Neural progenitor cell (in vitro differentiated cells): ENCODE measurements at places on chromosomes 5 and 9. TPM values are rescaled to one million over a fixed set of nuclear protein-coding genes. Genes with fewer than 3 reads are reported as not detected.

The KCNV2 gene
- total RNA-seq = not detected in 2 replicates

The PTGDS gene
- not detected in 2 replicates for total RNA-seq

The RGS14 gene
- total RNA-seq = 3.2 and 19.0 TPM in 2 replicates

The PHF24 gene
- total RNA-seq = 0.71 and 1.8 TPM in 2 replicates

The RNF180 gene
- total RNA-seq = 5.5 and 7.0 TPM in 2 replicates

- no peaks in the 10 kb centered on the region for H3K36me3 ChIP-seq
- H3K4me1 ChIP-seq = peaks cover 34% of the 10 kb centered on the region
- no peak for DNase-seq
Observed at GRCh38 chr9:137315581-137316011, 13.5 kb upstream of the NRARP start.

DNA sequence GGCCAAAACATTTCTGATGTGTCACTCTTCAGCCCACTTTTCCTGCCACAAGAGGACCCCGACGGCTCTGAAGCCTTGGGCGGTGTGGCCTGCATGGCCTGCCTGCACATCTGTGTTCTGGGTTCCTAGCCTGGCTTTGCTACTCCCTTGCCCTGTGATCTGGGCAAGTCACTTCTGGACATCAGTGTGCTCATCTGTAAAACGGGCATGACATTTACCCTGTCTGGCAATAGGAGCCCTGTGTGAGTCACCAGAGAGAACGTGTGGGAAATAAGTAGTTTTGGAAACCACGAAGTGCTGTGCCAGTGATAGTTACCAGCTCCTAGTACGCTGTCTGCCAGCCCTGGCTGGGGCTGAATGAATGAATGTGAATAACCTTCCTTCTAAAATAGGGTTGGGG lies 90.8 kb downstream of the MACROH2A1 start:
- H3K27me3 ChIP-seq = peaks cover 12% of the 10 kb centered on the region
- no peak overlapping the region for H3K4me3 ChIP-seq
- DNase-seq = no peak
- peaks cover 18% of the 10 kb centered on the region for H3K4me1 ChIP-seq

- H3K27ac ChIP-seq = no peak overlapping the region
- DNase-seq = no peak
- peaks cover 7% of the 10 kb centered on the region for H3K4me1 ChIP-seq
- no peaks in the 10 kb centered on the region for H3K36me3 ChIP-seq
Observed at GRCh38 chr9:137321726-137322361, 19.8 kb upstream of the NRARP start.

DNA sequence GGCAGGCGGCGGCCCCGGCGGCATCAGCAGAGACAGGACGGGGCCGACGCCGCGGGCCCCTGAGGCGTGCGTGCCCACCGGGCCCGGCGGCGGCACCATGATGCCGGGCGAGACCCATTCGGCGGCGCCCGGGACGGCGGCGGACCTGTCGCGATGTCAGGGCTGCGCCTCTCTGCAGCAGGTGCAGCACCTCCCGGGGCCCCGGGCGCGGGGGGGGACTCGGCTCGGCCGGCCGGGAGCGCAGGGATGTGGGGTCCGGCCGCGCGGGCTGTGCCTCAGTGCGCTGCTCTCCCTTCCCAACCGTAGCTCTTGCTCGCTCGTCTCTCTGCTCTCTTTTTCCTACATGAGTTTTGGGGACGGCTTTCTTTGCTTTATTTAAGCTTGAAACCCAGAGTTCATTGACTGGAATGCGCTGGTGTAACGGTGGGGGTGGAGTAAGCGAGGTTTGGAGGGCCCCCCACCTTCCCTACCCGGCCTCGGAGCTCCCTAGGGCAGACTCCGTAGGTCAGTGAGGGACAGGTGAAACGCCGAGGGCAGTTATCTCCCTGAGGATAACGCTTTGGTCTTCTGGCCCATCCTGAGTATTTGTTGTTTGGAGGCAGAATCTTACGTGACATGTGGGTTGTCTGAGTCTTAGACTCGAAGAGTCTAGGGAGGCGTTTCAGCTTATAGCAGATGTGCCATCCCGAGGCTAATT lies 490 bp downstream of the ICE1 start:
- no peaks in the 10 kb centered on the region for H3K27me3 ChIP-seq
- DNase-seq = no peak
- H3K4me1 ChIP-seq = peaks cover 19% of the 10 kb centered on the region

DNA sequence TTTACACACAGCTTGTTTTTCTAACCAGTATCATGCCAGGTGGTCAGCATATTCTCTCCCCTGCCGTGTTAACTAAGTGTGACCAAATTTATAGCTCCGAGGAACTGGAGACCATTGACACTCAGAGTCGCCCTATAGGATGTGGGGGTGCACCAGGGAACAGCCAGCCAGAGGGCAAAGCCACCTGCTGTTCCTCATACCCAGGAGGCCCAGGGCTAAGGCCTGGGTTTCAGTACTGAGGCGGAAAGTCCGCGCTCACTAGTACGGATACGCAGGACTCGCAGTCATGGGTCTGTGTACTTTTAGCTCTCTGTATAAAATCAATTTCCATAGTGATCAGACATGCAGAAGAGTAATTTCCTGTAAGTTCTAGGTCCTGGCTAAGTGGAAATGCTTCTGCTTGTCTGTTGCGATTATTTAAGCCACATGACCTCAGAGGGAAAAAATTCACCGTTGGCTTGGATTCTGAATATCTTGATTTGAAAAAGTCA lies 247.0 kb downstream of the AOPEP start:
- H3K4me1 ChIP-seq = peaks cover 51% of the 10 kb centered on the region
- no peaks in the 10 kb centered on the region for H3K27me3 ChIP-seq

- DNase-seq = no peak
- H3K4me3 ChIP-seq = no peak overlapping the region
- no peak overlapping the region for H3K27ac ChIP-seq
- no peaks in the 10 kb centered on the region for H3K36me3 ChIP-seq
Observed at GRCh38 chr9:135442075-135442474, 37.5 kb upstream of the PPP1R26 start.

DNA sequence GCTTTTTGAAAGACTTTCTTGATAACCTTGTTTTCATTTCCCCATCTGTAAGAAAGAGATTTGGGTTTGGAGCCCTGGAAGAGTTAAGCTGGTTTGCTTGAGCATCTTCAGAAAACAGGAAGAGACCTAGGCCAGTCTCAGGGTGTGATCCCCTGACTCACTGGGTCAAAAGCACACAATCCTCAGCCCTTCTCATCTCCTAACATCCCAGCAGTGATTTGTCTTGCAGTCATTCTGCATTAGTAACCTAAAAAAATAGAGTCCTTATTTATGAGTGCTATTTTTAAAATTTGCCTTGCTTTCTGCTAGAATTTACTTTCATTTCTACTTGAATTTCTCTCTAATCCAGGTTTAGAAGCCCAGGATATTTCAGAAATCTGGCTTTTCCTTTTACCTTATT lies 16.4 kb upstream of the ARSB start:
- no peaks in the 10 kb centered on the region for H3K27me3 ChIP-seq
- DNase-seq = no peak
- H3K27ac ChIP-seq = no peak overlapping the region

DNA sequence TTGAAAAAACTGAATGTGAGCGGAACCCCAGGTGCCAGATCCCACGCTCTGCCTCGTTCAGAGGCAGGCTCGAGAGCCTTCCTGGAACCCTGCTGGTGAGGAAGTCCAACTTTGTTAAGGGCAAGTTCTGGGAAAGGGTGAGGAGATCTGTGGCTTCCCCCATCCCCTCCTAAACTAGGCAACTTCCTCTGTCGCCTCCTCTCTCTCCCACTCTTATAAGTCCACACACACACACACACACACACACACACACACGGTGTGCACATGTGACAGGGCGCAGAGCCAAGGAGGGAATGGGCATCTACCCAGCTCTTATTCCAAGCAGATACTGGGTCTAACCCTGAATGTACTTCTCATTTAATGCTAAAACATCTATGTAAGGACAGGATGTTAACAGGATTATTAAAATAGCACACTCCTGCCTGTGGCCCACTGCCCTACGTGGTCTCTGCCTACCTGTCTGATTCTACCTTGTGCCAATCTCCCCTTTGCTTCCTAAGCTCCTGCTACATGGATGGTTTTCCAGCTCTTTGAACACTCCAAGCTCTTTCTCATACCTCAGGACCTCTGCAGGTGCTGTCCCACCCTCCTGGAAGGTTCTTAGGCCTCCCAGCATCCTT lies 72.4 kb upstream of the FBXW11 start:
- peaks cover 6% of the 10 kb centered on the region for H3K4me1 ChIP-seq
- no peak overlapping the region for H3K27ac ChIP-seq
- no peaks in the 10 kb centered on the region for H3K36me3 ChIP-seq
- no peak for DNase-seq

DNA sequence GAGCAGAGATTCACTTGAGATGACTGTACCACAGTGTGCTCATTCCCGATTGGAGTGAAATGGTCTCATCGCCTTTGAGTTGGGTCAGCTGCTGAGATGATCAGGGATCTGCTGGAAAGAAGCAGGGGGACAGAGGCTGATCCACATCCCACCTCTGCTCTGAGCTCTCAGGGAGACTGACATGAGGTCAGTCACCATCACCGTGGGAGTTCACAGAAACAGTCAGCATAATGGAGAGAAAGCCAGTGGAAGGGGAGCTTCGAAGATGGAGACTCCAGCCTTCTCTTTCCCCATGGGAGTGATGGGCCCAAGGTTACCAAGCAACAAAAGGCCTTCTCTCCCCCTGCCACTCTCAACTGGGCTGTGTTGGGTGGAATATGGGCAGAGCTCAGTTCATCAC lies 276.4 kb downstream of the CDK5RAP2 start:
- H3K4me1 ChIP-seq = no peaks in the 10 kb centered on the region
- no peak overlapping the region for H3K27ac ChIP-seq
- H3K36me3 ChIP-seq = no peaks in the 10 kb centered on the region
- DNase-seq = no peak

DNA sequence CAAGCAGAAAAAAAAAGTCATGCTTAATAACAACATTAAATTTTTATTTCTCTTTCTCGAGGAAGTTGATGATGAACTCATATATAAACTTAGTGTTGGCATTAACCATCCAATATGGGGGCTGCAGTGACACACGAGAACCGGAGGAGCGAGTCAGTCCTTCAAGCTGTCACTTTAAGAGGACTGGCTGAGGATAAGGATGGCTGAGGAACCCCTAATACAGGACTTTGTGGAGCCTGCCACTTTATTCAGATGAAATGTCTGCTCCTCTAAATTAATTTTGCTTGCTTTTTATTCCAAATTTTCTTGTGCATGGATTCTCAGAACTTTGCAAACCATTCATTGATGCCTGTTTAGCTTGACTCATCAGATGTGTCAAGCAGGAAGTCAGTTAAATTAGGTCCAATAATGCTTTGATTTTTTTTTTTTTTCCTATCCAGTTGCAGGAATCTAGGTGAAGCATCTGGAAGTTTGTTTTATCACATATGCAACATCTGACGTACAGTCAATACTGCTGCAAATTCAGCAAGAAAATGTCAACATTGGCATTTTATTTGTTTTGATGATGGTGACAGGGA lies 144.2 kb upstream of the COL5A1 start:
- H3K4me1 ChIP-seq = peaks cover 6% of the 10 kb centered on the region
- H3K27me3 ChIP-seq = no peaks in the 10 kb centered on the region
- no peak overlapping the region for H3K27ac ChIP-seq

- no peaks in the 10 kb centered on the region for H3K4me1 ChIP-seq
- H3K27ac ChIP-seq = no peak overlapping the region
- DNase-seq = no peak
- no peaks in the 10 kb centered on the region for H3K27me3 ChIP-seq
- no peak overlapping the region for H3K4me3 ChIP-seq
Observed at GRCh38 chr9:90722071-90722470, 79.4 kb upstream of the DIRAS2 start.

GRCh38 chr9:108133101-108133500 lies 643.5 kb upstream of the KLF4 start:
- DNase-seq = no peak
- no peaks in the 10 kb centered on the region for H3K4me1 ChIP-seq
- no peaks in the 10 kb centered on the region for H3K36me3 ChIP-seq
- H3K27me3 ChIP-seq = no peaks in the 10 kb centered on the region

DNA sequence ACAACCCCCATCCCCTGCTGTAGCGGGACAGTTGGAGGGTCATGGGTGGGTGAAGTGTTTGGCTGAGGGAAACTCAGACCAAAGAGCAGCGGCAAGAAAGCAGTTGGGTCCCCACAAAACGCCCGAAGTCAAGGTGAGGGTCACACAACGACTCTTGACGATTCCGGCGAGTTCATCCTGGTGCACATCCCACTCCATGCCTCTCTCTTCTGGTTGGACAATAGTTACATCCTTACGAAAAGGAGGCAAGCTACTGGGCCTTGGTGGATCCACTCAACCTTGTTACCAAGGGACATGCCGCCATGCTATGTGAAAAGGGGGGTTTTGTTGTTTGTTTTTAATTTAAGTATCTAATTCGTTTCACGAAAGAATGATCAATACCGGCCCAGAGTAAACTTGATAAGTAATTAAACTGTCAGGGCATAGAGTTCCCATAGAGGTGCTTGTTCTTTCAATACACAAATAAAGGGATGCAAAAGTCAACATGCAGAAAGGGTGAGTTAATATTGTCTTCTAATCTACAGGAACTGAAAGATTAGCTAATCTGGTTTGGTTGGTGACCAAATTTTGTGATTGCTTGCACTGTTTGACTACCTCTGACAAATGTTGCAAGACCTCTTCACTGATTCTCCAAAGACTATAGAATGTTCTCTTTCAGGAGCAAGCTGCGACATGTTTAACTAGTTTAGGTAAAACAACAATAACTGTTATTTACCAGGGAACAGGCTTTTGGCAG lies 732 bp upstream of the SMIM15 start:
- peak; percentile 15 for DNase-seq
- peaks cover 12% of the 10 kb centered on the region for H3K36me3 ChIP-seq
- peaks cover 18% of the 10 kb centered on the region for H3K4me1 ChIP-seq
- H3K4me3 ChIP-seq = peak overlapping the region; percentile 77
- H3K27me3 ChIP-seq = no peaks in the 10 kb centered on the region

DNA sequence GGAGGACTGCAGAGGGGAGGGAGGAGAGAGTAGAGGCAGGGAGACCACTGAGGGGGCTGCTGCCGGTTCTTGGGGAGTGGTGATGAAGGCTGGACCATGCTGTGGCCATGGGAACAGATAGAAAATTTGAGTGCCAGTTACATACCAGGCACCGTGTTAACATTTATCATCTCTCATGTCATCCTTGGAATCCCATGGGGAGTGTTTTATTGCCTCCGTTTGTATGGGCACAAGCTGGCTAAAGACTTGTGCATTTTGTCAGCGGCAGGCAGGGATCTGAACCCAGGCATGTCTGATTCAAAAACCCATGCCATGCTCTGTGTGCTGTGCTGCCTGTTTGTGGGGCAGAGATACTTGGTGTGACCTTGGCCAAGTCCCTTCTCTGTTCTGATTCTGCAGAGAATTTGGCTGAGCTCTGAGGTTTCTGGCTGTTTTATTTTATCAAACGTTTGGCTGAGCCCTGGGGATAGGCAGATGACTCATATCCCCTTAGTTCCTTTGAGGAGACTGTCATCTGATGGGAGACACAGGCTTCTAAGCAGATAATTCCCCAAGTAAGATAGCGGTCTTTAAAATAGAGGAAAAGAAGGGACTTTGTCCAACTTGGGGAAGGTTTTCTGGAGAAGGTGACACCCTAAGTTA lies 22.2 kb downstream of the COL27A1 start:
- no peaks in the 10 kb centered on the region for H3K27me3 ChIP-seq
- peaks cover 16% of the 10 kb centered on the region for H3K4me1 ChIP-seq
- no peak overlapping the region for H3K27ac ChIP-seq

GRCh38 chr9:114861922-114862605 lies 56.2 kb upstream of the TNFSF15 start:
- no peaks in the 10 kb centered on the region for H3K27me3 ChIP-seq
- no peaks in the 10 kb centered on the region for H3K36me3 ChIP-seq
- no peak for DNase-seq
- no peak overlapping the region for H3K27ac ChIP-seq
- H3K4me1 ChIP-seq = no peaks in the 10 kb centered on the region

GRCh38 chr9:124330011-124330697 lies 72.4 kb downstream of the NEK6 start:
- DNase-seq = no peak
- no peak overlapping the region for H3K27ac ChIP-seq
- peaks cover 10% of the 10 kb centered on the region for H3K4me1 ChIP-seq
- H3K4me3 ChIP-seq = no peak overlapping the region
- no peaks in the 10 kb centered on the region for H3K27me3 ChIP-seq
